ENCODE measurements at places on chromosomes 3 and 15.

GRCh38 chr3:110198717-110199587 lies 861.6 kb upstream of the DPPA4 start:
- DNase-seq, result no peak

GRCh38 chr3:110910346-110910955 lies 161.2 kb upstream of the NECTIN3 start:
- no peak for DNase-seq

GRCh38 chr3:39839484-39839883 lies 30.1 kb downstream of the MYRIP start:
- no peak for DNase-seq

- DNase-seq, result no peak
Measured at GRCh38 chr3:54345847-54346375, 223.6 kb downstream of the CACNA2D3 start.

- no peak for DNase-seq
Measured at GRCh38 chr15:31077181-31077580, 24.3 kb downstream of the TRPM1 start.

GRCh38 chr3:169790687-169791429 lies 17.7 kb downstream of the MYNN start:
- peak; percentile 44 for DNase-seq

DNA sequence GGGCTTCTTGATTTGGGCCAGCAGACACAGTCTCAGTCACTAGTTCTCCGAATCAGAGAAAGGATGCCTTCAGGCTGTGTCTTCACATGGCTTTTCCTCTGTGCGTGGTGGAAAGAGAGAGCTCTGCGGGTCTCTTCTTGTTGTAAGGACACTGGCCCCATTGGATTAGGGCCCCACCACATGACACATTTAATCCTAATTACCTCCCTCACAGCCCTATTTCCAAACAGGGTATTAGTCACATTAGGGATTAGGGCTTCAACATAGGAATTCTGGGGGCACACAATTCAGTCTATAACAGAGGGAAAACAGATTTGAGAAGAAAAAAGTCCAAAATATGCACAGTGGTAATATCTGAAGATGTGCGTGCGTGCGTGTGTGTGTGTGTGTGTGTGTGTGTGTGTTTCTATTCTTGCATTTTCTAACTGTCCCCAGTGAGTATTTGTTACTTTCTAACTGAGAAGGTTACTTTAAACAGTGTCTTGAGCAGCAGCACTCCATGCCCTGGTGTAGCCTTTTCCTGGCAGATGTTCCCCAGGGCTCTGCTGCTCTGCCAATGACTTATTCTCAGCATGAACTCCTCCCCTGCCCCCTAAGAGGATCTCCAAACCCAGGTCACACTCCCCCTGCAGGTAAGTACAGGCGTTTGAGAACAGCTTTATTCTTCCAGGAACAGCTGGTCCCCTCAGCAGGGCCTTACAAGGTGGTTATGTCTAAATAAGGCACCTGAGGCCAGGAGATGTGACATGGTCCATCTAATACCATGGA lies 72.9 kb downstream of the RPL39L start:
- peak; percentile 42 for DNase-seq

DNA sequence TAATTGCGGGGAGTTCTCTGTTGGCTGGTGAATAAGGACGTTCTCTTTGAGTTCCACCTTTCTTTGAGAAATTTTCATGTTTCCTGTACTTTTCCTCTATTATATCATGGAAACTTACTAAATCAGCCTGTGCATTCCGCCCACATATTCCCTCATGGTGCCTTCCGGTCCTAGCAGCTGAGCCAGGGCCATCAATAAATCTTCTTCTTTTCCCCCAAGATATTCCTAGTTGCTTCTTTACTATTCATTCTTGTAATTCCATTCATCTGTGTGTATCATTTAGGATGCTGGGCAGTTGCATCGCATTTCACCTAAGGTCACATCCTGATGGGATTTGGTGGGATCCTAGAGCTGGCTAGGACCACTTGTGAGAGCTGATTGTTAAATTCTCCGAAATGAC lies 139.2 kb downstream of the RBMS3 start:
- no peak for DNase-seq

DNA sequence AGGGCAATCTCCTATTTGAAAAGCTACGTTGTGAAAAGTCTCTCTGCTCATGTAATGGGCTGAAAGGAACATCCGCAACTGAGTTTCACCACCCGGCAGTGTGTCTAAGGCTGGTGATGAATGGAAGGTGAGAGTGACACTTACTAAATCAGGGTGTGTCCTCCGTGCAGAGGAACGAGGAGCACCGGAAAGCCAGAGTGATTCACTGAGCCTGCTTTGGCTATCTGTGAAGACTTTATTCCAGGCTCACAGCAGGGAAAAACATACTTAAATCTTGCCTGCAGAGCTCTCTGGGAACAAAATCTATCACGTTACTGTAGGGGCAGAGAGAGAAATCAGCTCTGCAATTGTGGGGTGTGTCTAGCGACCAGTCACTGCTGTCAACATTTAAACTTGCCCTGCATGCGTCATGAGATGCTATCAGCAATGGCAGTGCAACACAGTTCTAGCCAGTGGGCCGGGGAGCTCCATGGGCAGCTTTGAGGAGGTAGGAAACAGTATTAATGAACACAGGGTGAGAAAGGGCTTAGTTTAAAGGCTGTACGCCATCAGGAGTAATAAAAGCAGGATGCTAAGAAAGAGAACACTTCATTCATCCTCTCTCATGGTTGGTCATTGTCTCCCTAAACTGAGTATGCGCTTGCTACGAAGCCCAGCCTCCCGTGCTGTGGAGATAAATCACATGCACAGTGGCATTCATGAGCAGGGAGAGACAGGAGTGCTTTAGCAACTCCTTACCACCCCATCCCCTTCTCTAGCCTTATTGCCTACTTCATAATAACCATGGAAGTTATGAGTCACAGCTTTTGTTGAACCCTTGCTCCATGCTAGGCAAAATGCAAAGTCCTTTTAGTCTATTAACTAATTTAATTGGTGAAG lies 542.7 kb upstream of the ADAMTS9 start:
- DNase-seq, result no peak

- no peak for DNase-seq
Measured at GRCh38 chr3:147672436-147672835, 263.3 kb downstream of the ZIC1 start.

DNA sequence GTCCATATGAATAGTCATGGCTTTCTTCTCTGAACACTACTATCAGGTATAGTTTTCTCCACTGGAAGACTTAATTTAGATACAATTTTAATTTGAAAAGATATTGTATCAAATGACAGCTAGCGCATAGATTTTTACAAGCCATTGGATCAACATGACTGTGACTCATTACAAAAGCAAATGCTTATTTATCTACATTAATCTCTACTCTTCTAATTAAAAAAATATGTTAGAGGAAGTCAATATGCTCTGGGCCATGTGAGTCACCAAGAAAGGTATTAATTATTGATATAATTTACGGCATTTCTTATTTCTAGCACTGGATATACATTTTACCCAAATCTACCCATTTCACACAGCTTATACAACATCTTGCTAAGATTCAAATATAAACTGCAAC lies 800.3 kb upstream of the GBE1 start:
- peak; percentile 40 for DNase-seq

All from PC-3 (cell line).